ENCODE measurements at places on chromosomes 4 and X. TPM values are rescaled to one million over a fixed set of nuclear protein-coding genes. Genes with fewer than 3 reads are reported as not detected.
A peak's percentile ranks its signal among the peaks of the same experiment; 100 is the strongest.

GRCh38 chr4:102687982-102688433 lies 72.8 kb downstream of the MANBA start:
- no peak for DNase-seq

DNA sequence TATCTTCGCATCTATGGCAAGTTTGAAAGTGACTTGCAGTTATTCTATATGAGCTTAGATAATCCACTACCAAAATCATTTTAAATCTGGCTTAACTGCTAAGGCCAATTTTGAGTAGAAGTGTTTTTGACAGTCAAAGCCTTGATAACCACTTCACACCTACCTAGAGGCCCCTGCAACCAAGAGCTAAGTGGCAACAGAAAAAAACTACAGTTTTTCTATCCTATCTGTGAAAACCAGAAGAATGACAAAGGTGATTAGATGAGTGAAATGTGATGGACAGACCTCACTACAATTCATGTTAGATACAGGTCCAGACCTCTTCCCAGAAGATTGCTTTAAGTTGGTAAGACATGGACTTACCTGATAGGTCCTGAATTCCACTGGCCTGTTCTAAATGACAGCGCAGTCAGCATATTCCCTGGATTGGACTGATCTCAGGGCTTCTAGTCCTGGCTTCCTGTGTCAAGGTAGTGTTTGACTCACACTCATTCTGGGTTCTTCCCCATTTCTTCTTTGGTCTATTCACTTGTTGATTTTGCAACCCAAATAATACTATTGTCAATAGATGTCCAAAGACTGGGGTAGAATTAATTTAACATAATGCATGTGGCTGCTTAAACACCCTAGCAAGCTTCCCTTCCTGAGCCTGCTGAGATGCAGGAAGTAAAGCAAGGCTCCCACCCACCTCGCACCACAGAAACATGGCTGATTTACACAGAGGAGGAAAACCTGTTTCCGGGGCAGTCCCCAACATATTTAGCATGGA lies 65.1 kb downstream of the PPP3CA start:
- DNase-seq: peak; percentile 68

GRCh38 chr4:10056334-10057022 lies 35.2 kb upstream of the SLC2A9 start:
- no peak for DNase-seq

DNA sequence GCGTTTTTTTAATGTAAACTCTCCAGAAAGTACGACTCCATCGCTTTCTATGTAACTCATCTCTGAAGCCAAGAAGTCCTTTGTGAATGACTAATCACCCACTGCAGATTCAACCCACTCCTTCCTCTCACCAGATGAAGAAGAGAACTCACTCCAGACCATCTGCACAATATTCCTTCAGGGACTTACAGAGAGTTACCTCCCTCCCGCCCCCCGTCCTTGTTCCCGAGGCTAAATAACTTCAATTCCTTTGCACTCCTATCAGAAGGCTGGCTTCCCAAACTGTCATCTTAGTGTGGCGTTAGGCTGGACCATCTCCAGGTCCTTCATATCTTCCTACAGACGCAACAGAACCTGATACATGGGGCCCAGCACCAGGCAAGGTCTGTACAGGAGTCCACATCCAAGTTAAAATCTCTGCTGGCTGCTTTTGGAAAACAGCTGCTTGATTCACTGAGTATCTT lies 82.4 kb downstream of the AFAP1 start:
- no peak for DNase-seq

GRCh38 chr4:100208964-100209363 lies 18.7 kb upstream of the DDIT4L start:
- no peak for DNase-seq

GRCh38 chr4:71303850-71304249 lies 35.0 kb upstream of the SLC4A4 start:
- DNase-seq: no peak

- no peak for DNase-seq
Measured at GRCh38 chr4:124454772-124455270, 257.7 kb downstream of the ANKRD50 start.

GRCh38 chrX:64218023-64218422 lies 12.4 kb downstream of the ASB12 start:
- DNase-seq: no peak

DNA sequence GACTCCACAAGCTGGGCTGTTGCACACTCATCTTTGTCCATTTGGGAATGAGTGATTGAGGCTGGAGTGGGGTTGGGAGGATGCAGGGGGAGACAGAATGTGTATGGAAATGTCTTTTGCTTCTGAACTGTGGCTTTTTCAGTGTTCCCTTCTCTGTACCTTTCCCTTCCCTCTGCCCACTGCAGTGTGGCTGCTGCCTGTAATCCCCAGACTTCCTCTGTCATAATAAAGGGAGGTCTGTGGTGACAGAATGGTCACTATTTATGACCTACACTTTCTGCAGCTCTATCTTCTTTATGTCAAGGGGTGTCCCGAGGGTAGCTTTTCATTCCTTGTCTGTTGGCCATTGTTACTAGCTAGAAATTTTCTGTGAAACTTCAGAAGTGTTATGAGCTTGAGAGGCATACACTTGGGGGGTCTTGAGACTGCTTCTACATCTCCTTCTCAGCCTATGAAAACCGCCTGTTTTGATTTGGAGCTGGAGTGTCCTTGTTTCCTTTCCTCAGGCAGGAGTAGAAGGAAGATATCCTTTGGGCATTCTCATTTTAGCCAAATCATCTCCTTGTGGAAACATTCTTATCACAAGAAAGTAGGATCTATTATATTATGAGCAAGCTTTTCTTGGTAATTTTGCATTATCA lies 63.0 kb downstream of the ANK2 start:
- no peak for DNase-seq

- no peak for DNase-seq
Measured at GRCh38 chrX:22109442-22109841, 77.3 kb downstream of the PHEX start.

Gene PFKFB1
- total RNA-seq: 0.67 TPM

Gene NEK1
- total RNA-seq: 9.5 TPM

All from activated CD4-positive, alpha-beta T cell treated with anti-CD3 and anti-CD28 coated beads for 36 hours (primary cell).